ENCODE measurements at places on chromosomes 3 and 15.

- DNase-seq = no peak
Measured at GRCh38 chr3:24264748-24265158, 229.9 kb downstream of the THRB start.

- DNase-seq = no peak
Measured at GRCh38 chr3:113271189-113271588, 59.8 kb downstream of the BOC start.

GRCh38 chr3:480070-480469 is 283.5 kb downstream of the CHL1 start:
- no peak for DNase-seq

DNA sequence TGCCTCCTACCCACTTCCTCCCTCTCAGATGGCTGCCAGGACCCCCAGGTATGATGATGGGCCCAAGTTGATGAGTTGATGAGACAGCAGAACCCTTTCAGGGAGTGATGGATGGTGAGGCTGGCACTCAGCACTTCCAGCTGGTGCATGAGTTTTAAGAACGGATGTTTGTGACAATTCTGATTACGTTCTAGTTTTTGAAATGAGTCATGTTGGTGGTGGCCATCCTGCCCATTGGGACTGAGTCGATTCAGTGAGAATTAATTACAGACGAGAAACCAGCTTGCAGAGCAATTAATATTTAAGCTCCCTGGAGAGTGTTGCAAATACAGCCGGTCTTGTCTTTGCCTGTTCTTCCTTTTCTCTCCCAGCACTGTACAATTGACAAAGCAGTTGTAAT is 56.9 kb upstream of the NR2C2 start:
- no peak for DNase-seq

GRCh38 chr3:122074621-122075265 is 19.6 kb downstream of the CD86 start:
- DNase-seq = no peak

DNA sequence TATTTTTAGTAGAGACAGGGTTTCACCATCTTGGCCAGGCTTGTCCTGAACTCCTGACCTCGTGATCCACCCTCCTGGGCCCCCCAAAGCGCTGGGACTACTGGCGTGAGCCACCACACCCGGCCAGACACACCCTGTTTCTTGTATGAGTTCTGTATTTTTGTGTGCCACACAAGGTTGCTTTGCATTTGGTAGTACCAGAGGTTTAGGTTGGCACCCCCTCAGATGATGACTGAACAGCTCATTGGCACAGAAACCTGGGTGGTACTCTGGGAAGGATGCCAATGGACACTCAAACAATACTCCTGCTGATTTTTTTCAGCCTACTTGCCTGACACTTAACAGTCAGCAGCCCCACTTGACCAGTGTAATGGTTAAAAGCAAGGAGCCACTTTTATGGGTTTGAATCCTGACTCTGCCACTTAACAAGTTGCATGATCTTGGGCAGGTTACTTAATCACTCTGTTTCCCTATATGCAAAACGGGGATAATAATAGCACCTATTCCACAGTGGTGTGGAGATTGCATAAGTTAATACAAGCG is 39.2 kb upstream of the BCL2A1 start:
- DNase-seq = no peak

DNA sequence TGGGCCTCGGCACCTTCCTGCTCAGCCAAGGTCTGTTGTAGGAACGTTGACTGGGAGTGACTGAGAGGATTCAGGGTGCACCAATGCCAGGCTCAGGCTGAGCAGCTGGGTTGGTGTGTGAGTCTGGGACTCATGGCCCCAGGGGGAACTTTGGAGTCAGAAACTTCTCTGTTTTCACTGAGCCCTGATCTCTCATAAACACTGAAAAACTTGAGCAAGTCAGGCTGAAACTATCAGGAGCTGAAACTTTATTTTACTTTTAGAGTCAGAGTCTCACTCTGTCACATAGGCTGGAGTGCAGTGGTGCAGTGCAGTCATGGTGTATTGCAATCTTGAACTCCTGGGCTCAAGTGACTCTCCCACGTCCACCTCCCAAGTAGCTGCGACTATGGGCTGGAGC is 3.0 kb downstream of the TRAK1 start:
- no peak for DNase-seq

DNA sequence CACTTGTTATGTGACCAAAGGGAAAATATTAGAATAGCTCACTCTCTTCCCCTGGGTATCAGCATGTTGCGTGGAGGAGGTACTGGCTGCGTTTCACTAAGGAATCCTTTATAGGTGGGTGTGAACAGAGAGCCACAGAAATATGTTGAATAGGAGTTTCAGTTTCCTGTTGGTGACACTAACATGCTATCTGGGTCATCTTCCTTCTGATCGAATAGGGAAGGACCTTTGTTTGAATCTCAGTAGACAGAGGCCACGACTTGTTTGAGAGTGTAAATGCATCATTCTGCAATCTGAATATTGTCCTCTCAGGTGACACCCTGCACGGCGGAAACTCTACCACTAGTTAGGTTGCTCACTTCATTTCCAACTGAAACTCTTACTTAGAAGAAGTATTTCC is 157.9 kb upstream of the SLC2A2 start:
- no peak for DNase-seq

- DNase-seq = no peak
Measured at GRCh38 chr15:68526784-68527183, 52.0 kb upstream of the CORO2B start.

GRCh38 chr3:107662124-107662507 is 139.4 kb downstream of the BBX start:
- DNase-seq = no peak

DNA sequence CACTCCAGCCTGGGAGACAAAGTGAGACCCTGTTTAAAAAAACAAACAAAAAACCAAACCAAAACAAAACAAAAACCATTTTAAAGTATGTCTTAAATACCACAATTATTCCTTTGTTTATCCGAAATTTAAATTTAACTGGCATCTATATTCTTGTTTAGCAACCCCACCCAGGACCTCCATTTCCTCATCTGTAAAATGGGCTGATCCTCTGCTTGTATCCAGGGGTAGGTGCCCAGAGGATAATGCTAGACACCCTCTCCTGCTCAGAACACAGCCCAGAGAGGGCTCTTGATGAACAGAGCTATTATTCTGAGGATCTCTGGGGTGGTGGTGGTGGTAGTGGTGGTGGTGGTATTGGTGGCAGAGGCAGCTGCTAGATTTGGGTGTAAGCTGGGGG is 9.8 kb downstream of the SH2D7 start:
- no peak for DNase-seq

DNA sequence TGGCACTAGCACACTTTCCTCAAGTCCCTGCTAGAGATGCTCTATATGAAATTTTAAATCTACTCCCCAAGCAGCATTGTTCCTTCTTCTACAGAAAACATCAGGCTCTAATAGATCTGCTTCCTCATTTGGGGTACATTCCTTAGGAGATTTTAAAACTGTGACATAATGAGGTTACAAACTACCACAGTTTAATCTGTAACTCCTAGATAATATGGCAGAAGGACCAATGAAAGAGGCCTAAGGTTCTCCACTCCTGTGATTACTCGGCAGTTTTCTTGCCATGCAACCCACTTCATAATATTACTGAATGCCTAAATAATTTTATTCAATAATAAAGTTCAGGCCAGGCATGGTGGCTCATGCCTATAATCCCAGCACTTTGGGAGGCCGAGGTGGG is 16.1 kb downstream of the ZNF106 start:
- DNase-seq = no peak

- DNase-seq = no peak
Measured at GRCh38 chr3:73500321-73500720, 124.4 kb downstream of the PDZRN3 start.

GRCh38 chr15:76198456-76199105 is 112.7 kb downstream of the ETFA start:
- DNase-seq = no peak

- no peak for DNase-seq
Measured at GRCh38 chr15:71899674-71900073, 89.3 kb downstream of the NR2E3 start.

GRCh38 chr15:85302271-85302670 is 78.1 kb upstream of the AKAP13 start:
- no peak for DNase-seq

- DNase-seq = no peak
Measured at GRCh38 chr3:128416578-128417211, 50.0 kb downstream of the DNAJB8 start.

GRCh38 chr3:45368382-45368781 is 20.0 kb upstream of the LARS2 start:
- DNase-seq = no peak

DNA sequence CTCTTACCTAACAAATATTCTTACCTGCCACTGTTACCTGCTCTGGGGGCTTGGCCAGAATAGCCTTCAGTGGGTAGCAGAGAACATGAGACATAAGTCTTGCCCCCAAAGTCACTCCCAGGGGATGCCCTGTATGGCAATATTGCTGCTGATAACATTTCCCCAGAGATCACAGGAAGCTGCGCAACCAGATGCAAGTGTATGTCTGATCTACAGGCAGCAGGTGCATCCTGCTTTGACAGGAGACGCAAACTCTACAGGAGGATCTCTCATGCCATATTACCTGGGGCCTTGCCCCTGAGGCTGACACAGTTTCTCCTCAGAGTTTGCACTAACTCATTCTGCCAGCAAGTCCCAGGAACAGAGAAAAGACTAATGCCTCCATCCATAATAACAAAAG is 174.4 kb upstream of the LPP start:
- DNase-seq = no peak

DNA sequence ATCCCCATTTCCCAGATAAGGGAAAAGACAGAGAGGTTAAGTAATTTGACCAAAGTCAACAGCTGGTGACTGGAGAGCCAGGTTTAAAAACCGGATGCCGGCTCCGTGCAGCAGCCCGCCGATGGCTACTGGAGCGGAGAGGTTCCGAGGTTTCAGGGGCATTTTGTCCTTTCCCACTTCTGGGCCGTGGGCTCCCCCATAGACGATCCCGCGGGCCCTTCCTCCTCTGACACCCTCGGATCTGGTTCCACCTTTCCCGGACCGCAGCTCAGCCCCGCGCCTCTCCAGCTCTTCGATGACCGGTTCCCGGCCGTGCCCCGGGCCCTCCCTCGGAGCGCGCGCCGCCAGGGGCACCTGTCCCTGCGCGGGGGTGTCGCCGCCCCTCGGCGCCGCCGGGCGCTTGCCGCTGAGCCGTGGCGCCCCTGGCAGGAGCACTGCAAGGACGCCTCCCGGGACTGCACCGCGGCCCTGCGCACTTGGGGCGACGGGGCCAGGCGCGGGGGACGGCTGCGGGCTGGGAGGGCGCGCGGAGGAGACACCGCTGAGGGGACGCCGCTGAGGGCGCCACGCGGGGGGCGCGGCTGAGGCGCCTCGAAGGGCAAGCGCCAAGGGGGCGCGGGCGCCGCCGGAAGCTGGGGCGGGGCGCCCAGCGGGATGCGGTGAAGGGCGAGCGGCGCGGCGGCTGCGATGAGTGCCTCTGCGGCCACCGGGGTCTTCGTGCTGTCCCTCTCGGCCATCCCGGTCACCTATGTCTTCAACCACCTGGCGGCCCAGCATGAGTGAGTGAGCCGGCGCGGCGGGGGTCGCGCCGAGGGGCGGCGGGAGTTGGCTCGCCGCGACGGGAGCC is at the start of gene TM6SF1:
TSS of gene TM6SF1 (plus strand) at position 652 of the 847 bp plus-strand sequence. CDS start at position 688, 36 bp downstream.
- DNase-seq = no peak

GRCh38 chr15:48851956-48852355 is 26.0 kb upstream of the EID1 start:
- DNase-seq = no peak

GRCh38 chr15:73375755-73376305 is 7.1 kb upstream of the HCN4 start:
- DNase-seq = no peak

- no peak for DNase-seq
Measured at GRCh38 chr3:107346564-107346963, 30.7 kb upstream of the CCDC54 start.

GRCh38 chr15:39092354-39092753 is 488.5 kb upstream of the THBS1 start:
- DNase-seq = no peak

All from stimulated activated CD8-positive, alpha-beta memory T cell treated with anti-CD3 and anti-CD28 coated beads, Interleukin-7, amount 100 ng/mL, for 48 hours (primary cell).